WERI-Rb-1 (cell line): ENCODE measurements at places on chromosomes 5 and 9.

GRCh38 chr9:77161191-77161590 lies 16.1 kb upstream of the VPS13A start:
- DNase-seq = no peak

- DNase-seq = no peak
These were observed 448.9 kb downstream of the BNC2 start for GRCh38 chr9:16421532-16421931.

DNA sequence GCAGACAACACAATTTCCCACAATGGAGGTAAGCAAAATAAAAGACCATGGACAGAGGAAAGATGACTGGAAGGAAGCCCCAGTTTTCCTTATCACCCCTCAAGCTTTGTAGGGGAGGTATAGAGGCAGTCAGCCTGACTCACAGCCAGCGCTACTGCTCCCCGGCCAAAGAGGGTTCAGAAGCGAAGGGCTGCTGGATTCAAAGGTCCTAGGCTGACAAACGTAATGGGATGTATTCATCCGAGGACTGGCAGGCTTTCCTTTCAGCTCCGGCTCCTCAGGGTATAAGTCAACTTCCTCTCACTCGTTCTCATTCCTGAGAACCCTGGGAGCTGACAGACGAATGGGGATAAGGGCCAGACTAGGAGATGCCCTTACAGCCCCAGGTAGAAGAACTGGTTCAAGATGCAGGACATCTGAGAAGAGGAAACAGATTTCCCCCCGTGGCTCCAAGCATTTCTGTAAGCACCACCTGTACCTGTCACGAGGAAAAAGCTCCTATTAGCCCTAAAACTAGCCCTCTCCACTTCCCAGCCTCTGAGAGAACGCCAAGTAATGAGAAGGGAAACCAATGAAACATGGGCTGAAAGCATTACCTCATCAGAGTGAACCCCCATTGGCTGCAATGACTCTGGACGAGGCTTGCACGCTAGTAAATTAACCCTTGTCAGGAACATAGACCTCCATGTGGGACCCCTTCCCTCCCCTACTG lies 22.1 kb upstream of the FAM13B start:
- DNase-seq = no peak

DNA sequence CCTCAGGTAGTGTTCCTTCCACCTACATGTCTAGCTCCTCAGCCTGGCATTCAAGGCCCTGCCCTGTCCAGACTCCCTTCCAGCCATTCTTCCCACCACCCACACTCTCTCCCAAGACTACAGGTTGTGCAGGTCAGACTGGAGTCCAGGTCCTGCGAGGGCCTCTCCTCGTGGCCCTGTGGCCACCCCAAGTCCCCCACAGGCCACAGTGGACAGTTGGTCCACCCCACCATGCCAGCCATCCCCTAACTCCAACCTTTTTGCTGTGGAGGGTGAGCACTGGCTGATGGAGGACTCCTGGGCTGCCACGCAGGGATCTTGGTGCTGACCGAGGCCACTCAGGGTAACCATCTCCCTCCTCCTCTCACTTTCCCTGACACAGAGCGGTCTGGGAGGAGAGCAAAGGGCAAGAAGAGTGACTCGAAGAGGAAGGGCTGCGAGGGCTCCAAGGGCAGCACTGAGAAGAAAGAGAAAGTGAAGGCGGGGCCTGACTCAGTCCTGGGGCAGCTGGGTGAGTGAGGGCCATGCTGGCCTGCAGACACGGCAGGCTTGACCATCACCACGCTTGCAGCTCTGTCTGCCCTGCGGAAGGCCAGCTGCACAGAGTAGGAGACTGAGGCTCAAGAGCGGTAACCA lies 51.0 kb downstream of the JADE2 start:
- DNase-seq = no peak

DNA sequence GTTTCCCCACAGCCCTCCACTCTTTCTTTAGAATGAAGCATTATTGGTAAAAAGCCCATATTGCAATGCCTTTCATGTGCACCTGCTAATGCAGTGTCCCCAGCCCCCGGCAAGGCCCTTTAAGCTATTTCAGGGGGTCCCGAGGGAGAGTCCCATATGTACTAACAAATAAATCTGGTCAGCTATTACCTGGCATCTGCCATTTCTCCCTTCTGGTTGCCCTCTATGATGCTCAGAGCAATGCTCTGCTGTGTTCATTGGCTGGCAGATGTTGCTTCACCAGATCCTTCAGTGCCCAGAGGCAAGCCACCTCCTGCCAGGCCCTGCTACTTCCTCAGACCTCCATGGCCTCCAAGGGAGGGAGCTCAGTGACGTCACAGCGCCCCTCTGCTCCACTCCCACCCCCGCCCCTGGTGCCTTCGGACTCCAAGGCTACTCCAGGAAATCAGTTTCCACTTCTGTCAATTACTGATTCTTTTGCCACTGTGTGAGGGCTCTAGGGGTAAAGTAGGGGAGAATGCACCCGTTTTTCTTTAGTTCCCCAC lies 201.1 kb upstream of the GLRA1 start:
- DNase-seq = no peak

- peak; percentile 26 for DNase-seq
These were observed 732 bp upstream of the SMIM15 start for GRCh38 chr5:61162832-61163567.

- no peak for DNase-seq
These were observed 64.2 kb downstream of the SLC44A1 start for GRCh38 chr9:105308461-105309341.

GRCh38 chr9:131405428-131405827 lies 11.5 kb downstream of the PRRC2B start:
- no peak for DNase-seq

DNA sequence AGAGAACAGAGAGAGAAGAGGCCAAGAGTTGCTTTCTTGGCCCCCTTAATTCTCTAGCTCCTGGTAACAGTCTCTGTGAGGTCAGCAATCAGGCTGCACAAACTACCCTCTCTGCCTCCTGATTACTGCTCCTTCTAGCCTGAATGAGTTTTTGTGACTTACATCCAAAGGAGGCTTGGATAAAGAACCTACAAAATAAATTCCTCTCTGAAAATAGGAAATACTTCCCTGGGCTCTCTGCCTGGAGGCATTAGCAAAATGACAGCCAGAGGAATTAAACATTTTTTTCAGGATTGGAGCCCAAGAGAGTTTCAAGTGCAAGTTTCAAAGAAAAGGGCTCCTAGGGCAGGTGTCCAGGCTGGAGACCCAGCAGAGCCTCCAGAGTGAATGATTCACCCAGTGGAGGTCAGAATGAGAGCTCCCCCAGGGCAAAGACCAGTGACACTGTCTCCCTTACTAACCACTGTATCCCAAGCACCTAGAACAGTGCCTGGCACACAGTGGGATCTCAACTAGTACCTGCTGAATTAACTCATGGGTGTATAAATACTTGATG lies 162.5 kb downstream of the SPOCK1 start:
- DNase-seq = no peak

- peak; percentile 82 for DNase-seq
These were observed 576.7 kb upstream of the ZNF462 start for GRCh38 chr9:106286249-106286648.

GRCh38 chr5:10018201-10019069 lies 231.3 kb downstream of the ATPSCKMT start:
- DNase-seq = no peak

DNA sequence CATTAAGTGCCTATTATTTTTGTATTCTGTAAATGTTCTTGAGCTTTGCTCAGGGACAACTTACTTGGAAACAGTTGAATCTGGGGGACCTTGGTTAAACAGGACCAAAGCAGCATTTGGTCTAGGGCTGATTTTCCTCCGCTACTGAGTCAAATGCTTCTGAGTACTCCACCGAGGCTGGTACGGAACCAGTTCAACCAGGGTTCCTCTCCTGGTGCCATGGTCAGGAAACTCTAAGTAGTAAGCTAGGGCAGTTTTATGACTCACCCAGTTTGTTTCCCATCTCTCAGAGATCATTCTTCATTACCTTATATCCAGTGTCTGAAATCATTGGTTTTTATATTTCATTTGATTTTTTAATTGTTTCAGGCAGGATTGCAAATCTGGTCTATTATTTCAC lies 111.9 kb upstream of the TNFAIP8 start:
- no peak for DNase-seq

GRCh38 chr5:76852772-76853171 lies 3.0 kb downstream of the S100Z start:
- DNase-seq = no peak

DNA sequence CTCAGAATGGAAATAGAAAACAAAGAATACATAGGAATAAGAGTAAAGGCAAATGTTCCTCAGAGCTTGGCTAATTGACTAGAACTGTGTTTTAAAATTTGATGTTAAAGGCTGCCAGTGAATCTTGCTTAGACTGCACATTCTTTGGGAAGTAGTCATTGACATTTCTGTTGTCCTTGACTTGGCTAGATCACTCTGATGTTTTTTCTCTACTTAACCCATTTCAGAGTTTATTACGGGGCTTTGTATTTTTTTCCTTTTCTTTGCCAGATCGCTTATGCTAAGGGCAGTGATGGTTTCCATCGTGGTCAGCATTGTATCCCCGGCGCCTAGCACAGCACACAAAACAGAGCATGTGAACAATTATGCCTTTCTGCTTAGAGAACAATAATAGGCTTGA lies 1126.7 kb upstream of the CDH9 start:
- no peak for DNase-seq

- no peak for DNase-seq
These were observed 121.6 kb upstream of the TARS1 start for GRCh38 chr5:33319151-33319550.

DNA sequence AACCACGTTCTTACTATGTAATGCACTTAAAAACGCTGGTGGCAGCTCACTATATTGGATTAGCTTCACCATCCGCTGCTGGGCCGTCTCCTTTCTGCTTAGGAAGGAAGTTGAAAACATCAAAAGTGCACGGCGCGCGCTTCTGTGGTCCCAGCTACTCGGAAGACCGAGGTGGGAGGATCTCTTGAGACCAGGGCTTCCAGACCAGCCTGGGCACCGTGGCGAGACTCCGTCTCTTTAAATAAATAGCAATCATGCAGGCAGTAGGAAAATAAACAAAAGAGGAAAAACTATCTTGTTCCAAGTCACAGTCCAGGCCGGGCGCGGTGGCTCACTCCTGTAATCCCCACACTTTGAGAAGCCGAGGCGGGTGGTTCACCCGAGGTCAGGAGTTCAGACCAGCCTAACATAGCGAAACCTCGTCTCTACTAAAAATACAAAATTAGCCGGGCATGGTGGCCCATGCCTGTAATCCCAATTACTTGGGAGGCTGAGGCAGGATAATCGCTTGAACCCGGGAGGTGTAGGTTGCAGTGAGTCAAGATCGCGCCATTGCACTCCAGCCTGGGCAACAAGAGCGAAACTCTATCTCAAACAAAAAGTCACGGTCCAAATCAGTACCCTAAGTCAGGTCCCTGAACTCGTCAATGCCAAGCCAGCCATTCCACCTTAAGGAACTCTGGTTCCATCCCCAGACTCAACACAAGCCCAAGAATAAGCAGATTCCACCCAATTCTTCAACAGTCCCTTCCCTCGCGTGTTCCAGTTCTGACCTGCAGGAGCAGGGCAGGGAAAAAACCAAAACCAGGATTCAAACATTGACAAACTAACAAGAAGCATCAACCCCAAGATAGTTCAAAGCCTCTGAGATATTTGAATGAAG lies 1.0 kb upstream of the GOLGA1 start:
- DNase-seq = peak; percentile 74

DNA sequence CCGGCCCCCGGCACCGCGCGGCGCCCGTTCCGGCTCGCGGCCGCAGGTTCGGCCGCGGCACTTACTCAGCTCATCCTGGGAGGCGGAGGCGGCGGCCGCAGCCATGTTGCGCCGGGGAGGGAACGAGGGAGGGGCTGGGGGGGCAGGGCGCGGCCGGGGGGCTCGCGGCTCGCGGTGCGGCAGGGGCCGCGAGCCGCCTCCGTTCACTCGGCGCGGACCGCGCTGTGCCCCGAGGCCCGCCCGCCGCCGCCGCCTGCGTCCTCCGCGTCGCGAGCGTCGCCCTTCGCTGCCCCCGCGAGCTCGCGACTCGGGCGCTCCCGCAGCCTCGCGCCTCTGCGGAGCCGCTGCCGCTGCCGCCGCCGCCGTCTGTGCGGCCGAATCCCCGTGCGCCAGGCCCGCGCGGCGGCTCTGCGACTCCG lies 735 bp downstream of the ECPAS start:
- peak; percentile 68 for DNase-seq

DNA sequence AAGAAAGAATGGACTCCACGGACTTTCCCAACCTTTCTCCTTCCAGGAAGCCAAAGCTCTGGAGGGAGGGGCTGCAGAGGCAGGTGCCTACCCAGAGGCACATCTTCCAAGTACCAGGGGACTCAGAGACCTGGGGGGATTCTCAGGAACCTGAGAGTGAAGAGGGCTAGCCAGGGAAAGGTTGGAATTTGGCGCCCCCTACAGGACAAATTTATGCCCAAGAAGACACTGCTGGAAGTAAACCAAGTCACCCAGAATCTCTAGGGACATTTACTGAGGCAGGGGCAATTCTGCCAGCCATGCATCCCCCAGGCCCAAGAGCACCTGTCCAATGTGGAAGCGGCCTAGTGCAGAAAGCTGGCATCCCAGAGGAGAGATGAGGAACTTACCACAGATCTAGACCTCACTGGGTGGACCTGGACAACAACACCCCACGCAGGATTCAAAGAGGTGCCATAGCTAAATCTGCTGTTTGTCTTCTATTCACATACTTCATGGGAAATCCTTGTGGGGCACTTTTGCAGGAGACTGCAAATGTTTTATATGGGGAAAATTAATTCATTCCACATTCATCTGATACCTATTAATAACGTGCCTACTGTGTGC lies 25.9 kb upstream of the IDNK start:
- peak; percentile 56 for DNase-seq

DNA sequence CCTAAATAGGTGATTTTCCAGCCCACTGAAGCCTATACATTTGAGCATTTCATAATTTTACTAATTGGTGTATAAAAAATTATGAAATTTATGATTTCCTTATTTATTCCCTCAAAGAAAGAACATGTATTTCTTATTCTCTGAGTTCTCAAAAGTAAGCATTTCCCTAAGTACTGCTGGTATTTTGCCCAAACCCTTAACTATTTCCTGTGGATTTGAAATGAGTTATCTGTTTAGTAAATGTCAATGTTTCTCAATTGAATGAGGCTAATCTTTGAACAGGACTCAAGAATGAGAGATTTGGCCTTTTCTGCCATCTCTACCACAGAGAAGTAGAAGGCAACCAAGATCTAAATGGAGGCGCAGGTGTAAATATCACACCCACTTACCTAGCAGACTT lies 751.7 kb downstream of the TLE1 start:
- DNase-seq = no peak

- DNase-seq = no peak
These were observed 85.7 kb downstream of the AMBP start for GRCh38 chr9:113992276-113992951.
